ENCODE measurements at places on chromosomes 2 and 18.

GRCh38 chr2:28251337-28251736, 141.3 kb upstream of the FOSL2 start:
- no peak for DNase-seq

- DNase-seq, result no peak
Observed at GRCh38 chr2:145108959-145109710, 589.2 kb upstream of the ZEB2 start.

- DNase-seq, result peak; percentile 25
Observed at GRCh38 chr2:47534179-47534919, 131.4 kb downstream of the MSH2 start.

- no peak for DNase-seq
Observed at GRCh38 chr2:215753808-215754207, 259.5 kb downstream of the MREG start.

GRCh38 chr2:171924170-171924942, 2.1 kb downstream of the HAT1 start:
- DNase-seq, result no peak

- DNase-seq, result no peak
Observed at GRCh38 chr2:216426166-216426777, 14.0 kb downstream of the SMARCAL1 start.

DNA sequence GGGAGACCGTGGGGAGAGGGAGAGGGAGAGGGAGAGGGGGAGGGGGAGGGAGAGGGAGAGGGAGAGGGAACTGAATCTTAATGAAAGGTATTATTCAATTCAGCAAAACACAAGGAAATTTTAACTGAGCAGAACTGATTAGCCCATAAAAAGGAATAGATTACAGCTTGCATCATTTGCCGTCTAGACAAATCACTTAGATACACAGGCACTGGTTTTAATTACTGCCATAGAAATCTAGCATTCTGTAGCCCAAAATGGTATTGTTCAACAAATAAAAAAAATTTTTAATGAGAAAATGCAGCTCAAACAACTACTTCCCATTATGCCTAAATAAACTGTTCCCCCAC, 7.9 kb upstream of the KCNF1 start:
- no peak for DNase-seq

DNA sequence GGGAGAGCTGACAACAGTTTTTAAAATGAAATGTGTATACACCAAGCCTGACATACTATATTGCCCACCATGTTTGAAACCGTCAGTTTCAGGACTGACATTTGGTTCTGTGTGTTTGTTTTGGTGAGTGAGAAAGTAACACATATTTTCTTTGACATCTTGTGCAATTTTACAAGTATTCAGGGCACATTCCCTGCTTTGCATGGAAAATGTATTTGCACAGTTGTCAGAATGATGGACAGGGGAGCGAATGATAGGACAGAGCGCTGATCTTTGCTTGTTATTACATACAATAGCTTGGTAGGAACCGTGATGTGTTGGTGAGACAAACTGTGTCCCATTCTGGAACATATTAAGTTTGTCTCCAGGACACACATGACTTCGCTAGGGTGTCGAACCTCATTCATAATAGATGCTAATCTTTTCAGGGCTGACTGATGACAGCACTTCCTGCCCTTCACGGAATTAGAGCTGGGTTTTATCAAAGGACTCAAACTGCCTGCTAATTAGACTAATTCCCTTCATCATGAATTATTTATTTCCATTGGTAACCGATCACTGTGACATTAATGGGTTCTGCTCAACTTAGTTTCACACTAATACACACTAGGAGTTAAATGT, 158.5 kb downstream of the CDCA7 start:
- no peak for DNase-seq

DNA sequence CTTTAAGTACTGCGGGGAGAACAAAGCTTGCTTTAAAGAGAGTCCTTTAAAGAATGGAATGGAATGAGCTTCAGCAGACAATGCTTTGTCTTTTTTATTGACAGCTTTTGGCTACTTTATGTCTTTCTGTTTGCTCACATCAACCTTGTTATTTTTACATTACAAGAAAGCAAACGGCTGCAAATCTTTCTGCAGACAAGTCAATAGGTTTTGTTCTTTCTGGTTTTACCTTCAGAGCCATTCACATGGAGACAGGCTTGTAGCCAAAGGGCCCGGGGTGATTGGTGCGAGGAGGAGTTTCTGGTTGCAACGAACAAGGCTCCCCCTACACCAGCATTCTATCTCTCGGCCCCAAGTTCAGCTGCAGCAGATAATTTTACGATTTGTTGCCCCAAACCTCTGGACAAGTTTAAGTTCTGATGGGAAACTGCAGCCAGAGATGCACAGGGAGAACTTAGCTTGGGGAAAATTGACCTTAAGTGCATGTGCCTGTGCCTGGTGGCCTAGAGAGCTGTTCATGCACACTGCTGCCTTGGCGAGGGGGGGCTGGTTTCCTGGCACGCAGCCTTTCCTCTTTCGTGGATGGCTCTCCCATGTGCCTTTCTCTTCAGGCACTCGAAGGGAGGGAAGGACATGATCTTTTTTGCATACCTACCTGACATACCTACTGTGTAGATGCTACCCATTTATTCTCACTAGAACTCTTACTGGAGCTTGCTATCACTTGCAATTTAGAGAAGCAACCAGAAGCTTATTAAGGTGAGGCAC, 543.2 kb downstream of the DCDC2C start:
- no peak for DNase-seq

DNA sequence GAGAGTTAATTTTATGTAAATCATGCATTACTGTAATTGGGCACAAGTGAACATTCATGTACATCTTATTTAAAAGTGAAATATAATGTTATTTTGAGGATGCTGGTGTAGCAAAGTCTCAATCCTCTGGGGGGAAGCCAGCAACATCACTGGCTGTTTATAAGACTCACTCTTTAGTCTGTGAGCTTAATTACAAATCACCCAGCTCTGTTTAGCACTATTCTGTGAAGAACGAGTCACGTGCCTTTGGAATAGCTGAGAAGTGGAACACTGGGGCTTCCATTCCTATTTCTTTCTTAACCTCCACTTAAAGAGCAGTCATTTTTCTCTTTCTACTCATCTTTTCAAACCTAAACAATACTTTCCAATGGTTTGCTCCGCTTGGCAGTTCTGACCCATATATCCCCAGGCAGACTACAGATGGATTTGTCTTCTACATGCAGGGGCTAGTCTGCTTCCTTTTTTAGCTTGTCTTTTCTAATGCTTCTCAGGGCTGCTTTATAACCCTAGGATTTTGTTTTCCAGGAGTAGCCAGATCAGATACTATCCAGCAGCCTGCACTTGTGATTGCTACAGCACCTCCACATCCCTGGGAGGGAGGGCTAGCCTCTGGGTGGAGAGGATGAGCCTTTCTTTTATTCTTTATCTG, 95.3 kb upstream of the CAVIN2 start:
- DNase-seq, result peak; percentile 85

- DNase-seq, result no peak
Observed at GRCh38 chr2:18961991-18962421, 372.6 kb upstream of the NT5C1B start.

DNA sequence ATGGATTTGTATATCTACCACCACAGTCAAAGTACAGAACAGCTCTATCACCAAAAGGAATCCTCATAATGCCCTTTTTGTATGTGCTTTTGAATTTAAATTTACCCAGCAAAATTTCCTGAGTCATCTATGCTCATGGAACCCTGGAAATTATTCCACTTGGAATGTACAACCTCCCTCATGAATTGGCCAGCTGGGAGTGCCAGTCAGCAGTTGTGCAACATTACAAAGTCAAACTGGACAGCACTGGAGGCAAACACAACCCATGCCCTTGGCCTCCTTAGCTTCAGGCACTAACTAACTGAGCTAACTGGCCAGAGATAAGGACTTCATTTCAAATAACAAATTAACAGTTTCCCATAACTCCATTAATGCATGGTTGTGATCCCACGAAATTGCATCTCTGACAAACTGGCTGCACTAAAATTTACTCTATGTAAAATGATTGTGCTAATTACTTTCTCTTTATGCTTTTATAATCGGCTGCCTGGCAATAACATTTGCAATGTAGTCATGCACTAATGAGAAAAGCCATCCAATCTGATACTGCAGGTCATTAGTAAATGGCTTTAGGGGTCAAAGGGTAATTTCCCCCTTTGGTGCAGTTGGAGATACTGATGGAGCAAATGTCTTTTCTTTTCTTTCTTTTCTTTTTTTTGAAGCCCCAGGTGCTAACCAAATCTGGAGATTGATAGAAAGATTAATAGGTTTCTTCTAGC, 270.5 kb downstream of the ACTR3 start:
- no peak for DNase-seq

DNA sequence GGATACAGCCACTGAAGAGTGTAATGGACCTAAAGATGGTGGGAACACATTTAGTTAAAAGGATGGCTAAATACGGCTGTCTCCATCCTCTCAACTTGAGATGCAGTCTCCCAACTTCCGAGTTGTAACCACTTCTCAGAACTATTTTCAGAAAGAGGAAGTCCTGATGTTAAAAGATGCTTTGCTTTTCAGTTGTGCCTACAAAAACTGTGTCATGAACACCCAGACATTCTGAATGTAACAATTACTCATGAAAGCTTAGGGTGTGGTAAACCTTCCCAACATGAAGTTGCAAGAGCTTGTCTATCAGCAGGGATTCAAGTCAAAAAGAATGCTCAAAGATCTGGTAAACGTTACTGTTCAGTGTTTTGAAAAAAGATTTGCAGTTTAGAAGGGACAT, 147.9 kb downstream of the DOCK10 start:
- DNase-seq, result no peak

DNA sequence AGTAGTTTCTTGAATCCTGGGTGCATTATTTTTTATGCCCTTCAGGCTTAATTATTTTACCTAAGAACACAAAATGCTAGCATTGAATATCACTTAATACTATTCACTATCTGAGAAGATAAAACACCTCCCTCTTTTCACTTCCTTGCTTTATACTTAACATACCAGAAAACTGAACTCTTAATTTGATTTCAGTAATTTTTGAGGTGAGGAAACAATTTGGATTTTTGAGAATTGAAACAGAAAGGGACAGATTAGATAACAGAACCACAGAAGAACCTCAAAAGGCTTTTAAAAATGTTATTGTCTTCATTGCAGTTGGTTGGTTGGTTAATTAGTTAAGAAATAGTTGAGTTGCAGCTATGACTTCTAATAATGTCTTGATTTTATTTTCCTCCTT, 69.5 kb downstream of the GPD2 start:
- no peak for DNase-seq

DNA sequence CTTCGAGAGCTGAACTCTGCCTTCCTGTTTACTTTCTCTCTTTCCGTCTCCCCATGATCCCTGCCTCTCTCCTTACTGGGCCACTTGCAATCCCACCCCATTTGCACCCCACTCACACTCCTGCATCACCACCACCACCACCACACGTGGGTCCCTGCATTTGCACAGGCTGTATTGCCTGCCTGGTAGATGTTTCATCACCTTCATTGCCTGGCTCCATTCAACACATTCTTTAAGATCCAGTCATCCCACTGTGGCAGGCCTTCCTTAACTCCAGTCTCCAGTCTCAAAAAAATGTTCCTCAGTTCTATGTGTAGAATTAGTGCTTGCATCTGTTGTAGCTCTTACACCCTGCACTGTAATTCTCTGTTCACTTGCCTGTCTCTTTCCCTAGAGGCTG, 13.9 kb downstream of the NOSTRIN start:
- no peak for DNase-seq

GRCh38 chr2:73232403-73233153, 461 bp downstream of the PRADC1 start:
- DNase-seq, result peak; percentile 5

DNA sequence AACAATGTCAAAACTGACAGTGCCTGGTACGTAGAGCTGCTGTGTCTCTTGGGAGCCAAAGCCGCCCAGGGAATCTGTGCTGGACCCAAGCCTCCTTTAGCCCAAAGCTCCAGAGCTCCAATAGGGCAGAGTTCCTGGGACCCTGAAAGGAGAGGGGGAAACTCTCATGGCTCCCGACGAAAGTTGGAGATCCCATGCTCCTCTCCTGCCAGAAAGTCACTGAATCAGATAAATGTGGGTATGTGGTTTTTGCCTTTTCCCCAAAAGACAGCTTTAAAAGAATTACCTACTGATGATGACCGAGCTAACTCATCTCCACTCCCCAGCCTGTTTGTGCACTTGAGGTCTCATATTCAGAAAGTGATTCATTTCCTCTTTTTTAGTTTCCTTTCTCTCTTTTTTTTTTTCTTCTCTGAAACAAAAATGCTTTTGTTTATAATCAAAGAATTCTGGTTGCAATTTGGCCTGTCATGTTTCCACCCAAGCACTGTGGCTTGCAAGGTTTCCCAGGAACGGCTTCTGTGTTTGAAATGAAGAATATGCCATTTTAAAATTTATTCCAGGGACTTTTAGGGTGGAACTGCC, 14.1 kb upstream of the PMAIP1 start:
- DNase-seq, result no peak

DNA sequence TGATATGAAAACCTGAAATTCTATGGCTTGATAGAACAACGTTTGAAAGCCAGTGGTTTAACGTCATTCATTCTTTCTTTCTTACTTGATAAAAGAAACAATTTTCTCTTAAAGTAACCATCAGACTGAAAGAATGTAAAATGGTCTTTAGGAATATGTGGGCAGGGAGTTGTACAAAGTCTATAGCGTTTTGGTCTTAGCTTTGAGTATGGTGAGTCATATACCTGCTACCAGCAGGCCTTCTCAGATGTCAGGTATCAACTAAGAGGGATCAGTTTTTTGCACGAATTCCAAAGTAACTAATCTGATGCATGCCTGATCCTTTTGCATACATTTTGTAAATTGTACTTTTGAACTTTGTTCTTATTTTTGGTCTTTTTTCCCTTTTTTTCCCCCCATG, 101.5 kb upstream of the DSEL start:
- no peak for DNase-seq

GRCh38 chr2:120421830-120422175, 75.9 kb downstream of the INHBB start:
- no peak for DNase-seq

GRCh38 chr2:24818721-24819167, 25.5 kb downstream of the CENPO start:
- DNase-seq, result no peak

DNA sequence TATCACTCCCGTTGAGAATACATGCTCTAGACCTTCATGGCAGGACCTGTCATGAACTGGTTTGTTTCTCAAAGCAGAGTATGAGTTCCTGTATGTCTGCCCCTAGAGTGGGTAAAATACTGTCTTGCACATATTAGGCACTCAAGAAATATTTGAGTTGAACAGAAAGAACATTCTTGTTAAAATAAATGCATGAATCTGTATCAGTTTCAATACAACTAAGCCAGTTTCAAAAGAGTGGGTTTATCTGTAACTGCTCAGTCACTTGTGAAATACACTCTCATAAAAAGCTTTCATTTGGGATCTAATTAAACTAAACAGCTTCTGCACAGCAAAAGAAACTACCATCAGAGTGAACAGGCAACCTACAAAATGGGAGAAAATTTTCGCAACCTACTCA, 69.2 kb downstream of the RFTN2 start:
- DNase-seq, result no peak
